ENCODE measurements at places on chromosomes 6 and 20.

DNA sequence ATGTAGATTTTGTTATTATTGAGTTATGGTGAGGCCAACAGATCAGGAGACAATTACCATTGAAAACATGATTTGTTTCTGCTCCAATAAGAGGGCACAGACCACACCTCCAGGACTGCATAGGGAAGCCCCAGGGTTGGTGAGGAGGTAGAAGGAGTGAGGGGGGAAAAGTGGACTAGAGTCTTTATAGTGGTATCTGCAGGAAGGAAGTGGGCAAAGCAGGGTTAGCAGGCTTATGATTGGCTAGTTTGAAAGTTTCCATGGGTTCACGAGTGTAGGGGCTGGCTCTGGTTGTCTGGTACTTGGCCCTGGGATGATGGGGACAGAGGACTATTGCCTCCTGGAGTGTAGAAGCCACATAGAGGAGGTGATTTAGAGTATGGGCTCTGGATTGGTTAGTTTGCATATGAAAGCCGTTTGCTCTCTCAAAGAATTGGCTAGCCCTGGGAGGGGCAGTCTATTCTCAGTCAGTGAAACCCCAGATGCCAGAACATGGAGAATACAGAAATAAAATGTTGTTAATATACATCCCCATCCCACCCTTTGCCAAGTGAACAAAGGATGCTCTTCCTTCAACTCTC is 156.6 kb downstream of the KLHL32 start:
- DNase-seq = no peak

GRCh38 chr6:38131527-38131965 is 312.0 kb downstream of the ZFAND3 start:
- DNase-seq = no peak

DNA sequence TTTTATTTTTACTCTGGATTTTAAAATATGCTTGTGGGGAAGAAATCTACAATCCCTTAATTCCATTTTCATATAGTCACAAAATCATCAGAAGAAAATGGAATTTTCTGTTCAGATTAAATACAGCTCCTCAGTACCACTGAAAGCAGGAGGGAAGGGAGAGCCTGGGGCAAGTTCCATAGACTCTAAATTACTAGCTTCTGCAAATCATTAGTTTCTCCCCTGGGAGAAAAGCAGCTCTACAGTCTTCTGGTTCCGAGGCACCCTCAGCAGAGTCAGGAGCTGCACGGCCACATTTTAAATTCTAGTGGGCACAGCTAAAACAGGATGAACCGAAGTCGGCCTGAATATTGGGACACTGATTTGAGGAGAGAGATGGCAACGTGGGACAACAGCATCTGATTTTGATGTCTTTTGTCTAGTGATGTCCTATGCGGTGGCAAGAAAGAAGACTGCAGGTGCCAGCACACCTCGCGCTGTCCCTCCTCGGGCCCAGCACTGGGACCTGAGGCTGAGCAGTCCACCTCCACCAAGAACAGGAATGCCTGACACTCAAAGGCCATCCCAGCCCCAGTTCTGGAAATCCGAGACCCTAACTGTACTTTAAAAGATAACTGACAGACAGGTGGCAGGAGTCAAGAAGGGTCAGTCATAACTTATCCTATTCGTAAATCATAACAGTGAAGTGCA is 90.7 kb downstream of the FOXC1 start:
- no peak for DNase-seq

GRCh38 chr20:62893700-62894099 is 32.1 kb upstream of the TCFL5 start:
- no peak for DNase-seq

GRCh38 chr20:39253051-39253755 is 291.1 kb downstream of the DHX35 start:
- no peak for DNase-seq

- DNase-seq = no peak
These were observed 22.2 kb upstream of the VAPB start for GRCh38 chr20:58366866-58367265.

GRCh38 chr6:101683884-101684283 is 290.4 kb downstream of the GRIK2 start:
- no peak for DNase-seq

GRCh38 chr20:44721785-44722054 is 6.6 kb downstream of the CCN5 start:
- DNase-seq = no peak

DNA sequence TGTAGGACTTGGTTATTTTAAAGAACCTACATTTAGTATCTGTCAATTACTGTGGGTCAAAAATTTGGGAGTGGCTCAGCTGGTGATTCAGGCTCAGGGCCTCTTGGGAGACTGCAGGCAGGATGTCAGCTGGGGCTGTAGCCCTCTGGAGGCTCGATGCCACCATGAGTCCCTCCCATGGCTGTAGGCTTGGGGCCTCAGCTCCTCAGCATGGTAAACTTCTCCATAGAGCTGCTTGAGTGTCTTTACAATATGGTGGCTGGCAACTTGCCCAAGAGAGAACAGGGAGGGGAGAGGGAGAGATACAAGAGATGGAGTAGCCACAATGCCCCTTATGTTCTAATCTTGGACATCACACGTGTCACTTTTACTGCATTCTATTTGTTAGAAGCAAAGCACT is 470.4 kb downstream of the CDH26 start:
- DNase-seq = no peak

DNA sequence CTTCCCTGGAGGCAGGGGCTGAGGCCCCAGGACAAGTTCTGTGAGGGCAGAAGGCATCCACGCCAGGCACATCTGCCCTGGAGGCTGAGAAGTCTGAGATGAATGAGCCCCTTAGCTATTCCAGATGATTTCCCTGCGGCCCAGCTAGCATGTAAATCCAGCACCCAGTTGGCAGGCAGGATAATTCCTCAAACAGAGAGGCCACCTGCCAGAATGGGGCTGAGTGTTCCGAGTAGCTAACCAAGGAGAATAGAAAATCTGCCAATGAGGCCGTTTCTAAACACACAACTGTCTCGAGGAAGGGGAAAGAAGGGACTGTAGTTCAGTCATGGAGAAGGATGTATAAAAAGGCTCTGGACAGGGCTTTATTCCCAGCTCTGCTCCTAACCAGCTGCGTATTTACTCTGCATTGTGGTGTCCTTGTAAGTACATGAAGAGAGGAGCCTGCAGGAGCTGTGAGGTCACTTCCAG is 211.4 kb upstream of the CDYL start:
- DNase-seq = no peak

GRCh38 chr6:43401730-43402129 is 25.6 kb upstream of the ABCC10 start:
- no peak for DNase-seq

- DNase-seq = no peak
These were observed 245.4 kb upstream of the ASCC3 start for GRCh38 chr6:101126501-101126900.

GRCh38 chr20:9353180-9353915 is 161.0 kb upstream of the LAMP5 start:
- no peak for DNase-seq

DNA sequence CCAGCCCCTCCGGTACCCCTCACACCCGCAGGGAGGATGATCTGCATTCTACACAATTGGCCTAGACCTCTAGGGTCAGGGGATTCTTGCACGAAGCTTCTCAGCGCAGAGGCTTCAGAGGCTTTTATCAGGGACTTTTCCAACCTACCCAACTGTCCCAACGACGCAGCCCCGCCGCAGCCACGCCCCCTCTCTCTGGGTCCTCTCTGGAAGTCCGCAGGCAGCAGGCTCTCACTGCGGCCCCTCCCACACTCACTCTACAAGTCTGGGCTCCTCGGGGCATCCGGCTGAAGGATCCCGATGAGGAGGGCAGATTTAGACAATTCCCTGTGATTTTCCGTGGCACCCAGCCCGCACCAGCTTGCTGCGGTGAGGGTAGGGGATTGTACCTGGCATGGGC is 227.7 kb upstream of the RNF24 start:
- DNase-seq = no peak

- DNase-seq = no peak
These were observed 28.9 kb downstream of the RPP40 start for GRCh38 chr6:4974962-4975361.

- DNase-seq = no peak
These were observed 4.6 kb downstream of the IRF4 start for GRCh38 chr6:396126-396520.

- no peak for DNase-seq
These were observed 9.0 kb downstream of the FKBP1A start for GRCh38 chr20:1383623-1384404.

- DNase-seq = no peak
These were observed 347.5 kb downstream of the SAMD5 start for GRCh38 chr6:147855803-147856482.

GRCh38 chr6:81480139-81480538 is 272.3 kb downstream of the TENT5A start:
- DNase-seq = no peak

GRCh38 chr20:49510562-49511122 is 28.2 kb upstream of the KCNB1 start:
- no peak for DNase-seq

- DNase-seq = no peak
These were observed 59.4 kb downstream of the GFOD1 start for GRCh38 chr6:13427801-13428582.

GRCh38 chr6:143559051-143559660 is 47.6 kb upstream of the FUCA2 start:
- no peak for DNase-seq

- no peak for DNase-seq
These were observed 246.9 kb downstream of the SOX4 start for GRCh38 chr6:21840428-21840827.

DNA sequence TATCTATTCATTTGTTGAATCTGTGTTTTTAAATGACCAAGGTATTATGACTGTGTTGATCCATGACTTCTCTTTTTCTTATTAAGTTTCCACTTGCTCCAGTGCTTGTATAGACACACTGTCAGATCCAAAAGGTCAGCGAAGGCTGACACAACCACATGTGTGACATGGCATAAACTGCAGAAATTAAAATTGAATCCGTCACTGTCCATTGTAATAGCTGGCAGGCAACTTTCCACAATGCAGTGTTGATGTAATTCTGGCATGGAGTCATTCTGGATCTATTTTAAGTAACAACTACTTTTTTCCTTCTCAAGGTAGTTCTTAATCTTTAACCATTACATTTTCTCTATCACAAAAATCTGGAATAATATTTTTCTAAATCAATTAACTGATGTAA is 145.3 kb downstream of the AIG1 start:
- DNase-seq = no peak

DNA sequence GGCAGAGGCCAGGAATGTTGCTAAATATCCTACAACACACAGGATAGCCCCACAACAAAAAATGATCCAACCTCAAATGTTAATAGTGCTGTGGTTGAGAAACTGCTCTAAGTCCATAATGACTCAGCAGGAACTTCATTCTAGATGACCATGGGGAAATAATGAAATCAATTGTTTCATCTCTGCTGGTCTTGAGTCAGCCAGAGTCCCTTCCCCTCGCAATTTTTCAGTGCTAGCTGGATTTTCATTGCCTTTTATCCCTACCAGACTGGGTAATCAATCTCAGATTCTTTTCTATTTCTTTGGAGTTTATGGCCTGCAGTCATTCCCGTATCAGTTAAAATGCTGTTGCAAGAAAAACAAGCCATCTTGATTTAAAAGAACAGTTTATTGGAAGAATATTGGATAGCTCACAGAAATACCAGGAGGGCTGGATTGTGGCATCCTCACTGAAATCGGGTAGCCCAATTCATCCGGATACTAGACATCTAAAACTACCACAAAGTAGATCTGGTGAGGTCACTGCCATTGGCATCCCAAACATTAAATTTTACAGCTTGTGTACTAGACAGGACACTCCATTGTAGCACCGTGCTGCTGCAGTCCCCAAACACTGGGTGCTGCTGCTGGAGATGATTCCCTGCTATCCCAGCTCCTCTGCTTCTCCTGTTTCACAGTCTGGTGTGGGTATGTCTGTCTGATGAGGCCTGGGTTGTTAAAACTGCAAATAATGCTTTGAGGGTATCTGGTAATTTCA is 30.3 kb upstream of the POPDC3 start:
- no peak for DNase-seq

GRCh38 chr20:17725094-17725835 is 25.5 kb downstream of the BANF2 start:
- no peak for DNase-seq

DNA sequence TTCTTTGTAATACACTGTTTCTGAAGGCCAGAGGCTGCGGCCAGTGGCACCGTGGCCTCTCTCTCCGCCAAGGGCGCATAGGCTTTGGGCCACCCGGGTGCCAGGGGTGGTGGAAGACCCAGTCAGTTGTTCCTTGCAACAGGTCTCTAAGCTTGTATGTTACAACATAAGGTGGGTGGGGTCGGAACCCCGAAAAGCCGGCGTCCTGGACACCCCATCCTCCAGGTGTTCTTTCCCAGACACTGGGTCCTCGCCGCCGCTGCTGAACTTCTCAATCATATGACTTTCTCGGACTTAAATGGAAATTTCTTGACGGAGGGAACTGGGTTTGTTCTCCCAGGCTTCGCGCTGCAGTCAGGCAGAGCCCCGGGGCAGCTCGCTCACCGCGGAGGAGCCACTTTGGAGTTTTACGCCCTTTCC is 983 bp upstream of the KCNQ5 start:
- DNase-seq = no peak

- no peak for DNase-seq
These were observed 20.7 kb upstream of the ADRM1 start for GRCh38 chr20:62282103-62282502.

GRCh38 chr6:85911067-85911466 is 268.4 kb upstream of the SYNCRIP start:
- no peak for DNase-seq

- no peak for DNase-seq
These were observed 86.8 kb upstream of the AFDN start for GRCh38 chr6:167739721-167740475.

DNA sequence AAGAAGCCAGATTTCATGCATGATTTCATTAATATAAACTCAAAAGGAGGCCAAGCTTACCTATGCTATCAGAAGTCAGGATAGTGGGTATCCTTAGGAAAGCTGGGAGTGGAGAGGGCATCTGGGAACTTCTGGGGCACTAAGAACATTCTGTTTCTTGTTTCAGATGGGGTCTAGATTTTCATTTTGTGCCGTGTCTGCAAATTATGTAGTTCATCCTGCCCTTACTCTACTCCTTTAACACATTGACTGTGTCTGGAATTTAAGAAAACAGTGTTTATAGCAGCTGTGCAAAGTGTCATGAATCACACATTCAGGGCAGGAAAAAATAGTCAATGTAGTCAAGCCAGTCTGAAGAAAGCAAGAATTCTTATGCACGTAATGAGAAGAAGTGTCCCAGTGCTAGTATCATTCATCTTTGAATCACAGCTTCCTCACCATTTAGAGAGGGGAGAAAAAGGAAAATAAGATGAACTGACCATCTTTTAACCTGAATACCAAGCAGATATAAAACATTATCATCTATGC is 11.6 kb upstream of the SPTLC3 start:
- no peak for DNase-seq

DNA sequence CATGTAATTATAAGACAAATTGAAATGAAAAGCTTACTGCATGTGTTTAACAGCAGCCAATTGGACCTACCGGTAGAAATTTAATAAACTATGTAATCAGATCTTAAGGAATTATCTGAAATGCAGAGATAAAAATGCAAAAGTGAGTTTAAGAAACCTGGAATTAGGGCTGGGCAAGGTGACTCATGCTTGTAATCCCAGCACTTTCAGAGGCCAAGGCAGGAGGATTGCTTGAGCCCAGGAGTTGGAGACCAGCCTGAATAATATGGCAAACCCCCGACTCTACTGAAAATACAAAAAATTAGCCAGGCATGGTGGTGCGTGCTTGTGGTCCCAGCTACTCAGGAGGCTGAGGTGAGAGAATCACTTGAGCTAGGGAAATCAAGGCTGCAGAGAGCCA is 74.1 kb downstream of the HFE start:
- DNase-seq = no peak

- no peak for DNase-seq
These were observed 102.3 kb upstream of the BMP2 start for GRCh38 chr20:6665161-6665560.

GRCh38 chr6:2688401-2689064 is 62.2 kb downstream of the MYLK4 start:
- DNase-seq = no peak

Data from SW 1271 (cell line).